Activated CD8-positive, alpha-beta memory T cell treated with anti-CD3 and anti-CD28 coated beads, Interleukin-2, amount 10 ng/mL, durations not matched to agents 7 days and 5 days (primary cell): ENCODE measurements at places on chromosomes 5 and 9. TPM values are rescaled to one million over a fixed set of nuclear protein-coding genes. Genes with fewer than 3 reads are reported as not detected.

- DNase-seq = no peak
These were observed 10.9 kb downstream of the HK3 start for GRCh38 chr5:176888016-176888864.

DNA sequence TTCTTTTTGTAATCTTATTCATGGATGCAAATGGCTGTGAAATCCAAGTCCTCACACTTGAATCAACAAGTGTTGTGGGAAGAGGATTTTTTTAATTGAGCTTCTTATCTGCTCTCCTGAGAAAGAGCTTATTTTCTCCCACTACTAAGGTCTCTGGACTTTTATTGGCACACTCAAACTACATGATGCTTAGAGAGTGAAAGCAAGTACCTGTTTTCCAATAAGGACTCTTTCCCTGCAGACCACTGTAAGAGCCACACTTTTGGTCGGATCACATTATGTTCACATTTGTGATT, 546.4 kb upstream of the ARRDC3 start:
- DNase-seq = no peak

DNA sequence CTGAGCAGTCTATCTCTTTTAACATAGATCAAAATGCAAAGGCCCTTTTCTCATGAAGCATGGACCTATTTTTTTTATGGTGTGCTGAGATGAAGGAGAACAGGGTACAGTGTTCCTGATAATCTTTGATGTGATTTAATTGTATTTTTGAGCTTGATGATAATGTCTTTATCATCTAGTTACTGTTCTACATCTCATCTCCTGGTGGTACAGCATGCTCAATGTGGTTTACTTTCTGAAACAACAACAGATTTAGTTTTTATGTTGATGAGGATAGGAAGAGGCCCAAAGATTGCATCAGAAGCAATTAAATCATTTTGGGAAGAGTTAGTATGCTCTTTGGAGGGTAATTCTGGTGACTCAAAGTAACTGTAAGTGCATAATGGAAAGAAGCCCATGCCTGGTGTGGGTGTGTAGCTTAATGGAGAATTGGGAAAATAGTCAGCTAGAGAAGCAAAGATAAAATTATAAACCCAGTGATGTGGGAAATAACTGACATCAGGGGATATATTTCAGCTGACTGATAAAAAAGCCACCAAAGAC, 123.0 kb upstream of the KCNN2 start:
- DNase-seq = no peak

ARHGEF28 gene
- total RNA-seq = not detected

SLC36A3 gene
- total RNA-seq = not detected

XRCC4 gene
- 11.3 TPM for total RNA-seq

DNA sequence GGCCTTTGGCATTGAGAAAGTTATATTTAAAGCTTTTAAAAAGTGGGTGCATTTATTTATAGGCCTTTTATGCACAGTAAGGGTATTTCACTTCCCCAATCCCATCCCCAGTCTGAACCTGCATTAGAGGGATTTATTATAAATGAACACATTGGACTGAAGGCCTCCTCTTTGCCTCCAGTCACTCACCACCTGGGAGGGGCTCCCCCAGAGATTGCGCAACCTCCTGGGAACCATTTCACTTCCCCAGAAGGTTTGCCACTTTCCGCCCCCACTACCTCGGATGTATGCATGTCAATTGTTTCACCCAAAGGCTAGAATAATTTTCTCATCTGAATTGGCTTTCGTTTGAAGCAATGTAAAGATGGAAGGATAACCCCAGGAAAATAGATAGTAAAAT, 29.8 kb upstream of the VCAN start:
- no peak for DNase-seq

GRCh38 chr5:110377943-110378342, 348.5 kb downstream of the TMEM232 start:
- no peak for DNase-seq

PPP1R26 gene
- total RNA-seq = 0.28 TPM

N4BP3 gene
- 0.99 TPM for total RNA-seq

SV2C gene
- 0.20 TPM for total RNA-seq

- DNase-seq = no peak
These were observed 1.3 kb upstream of the CARD19 start for GRCh38 chr9:93094658-93095204.

IL5 gene
- total RNA-seq = 20.0 TPM

DNA sequence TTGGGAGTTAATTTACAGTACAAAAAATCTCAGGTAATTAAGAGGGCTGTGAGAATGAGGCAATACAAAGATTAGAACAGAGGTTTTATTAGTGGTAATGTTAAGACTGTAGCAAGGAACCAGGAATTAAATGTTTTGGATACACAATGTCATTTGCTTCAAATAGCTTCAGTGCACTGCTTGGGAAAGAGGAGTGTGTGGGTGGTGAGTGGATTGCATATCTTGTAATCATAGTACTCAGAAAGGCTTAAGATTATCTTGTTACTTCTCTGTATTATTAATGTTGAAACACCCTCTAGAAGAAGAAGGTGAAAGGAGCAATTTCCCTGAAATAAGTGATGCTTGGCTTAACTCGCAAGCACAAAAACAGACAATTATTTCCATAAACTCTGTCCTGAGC, 21.0 kb upstream of the TBCA start:
- DNase-seq = no peak

GRCh38 chr9:5553211-5553610, 42.9 kb downstream of the PDCD1LG2 start:
- DNase-seq = no peak

RNF183 gene
- not detected for total RNA-seq

ANKRD34B gene
- not detected for total RNA-seq

FOXD4L5 gene
- 0.23 TPM for total RNA-seq

DNA sequence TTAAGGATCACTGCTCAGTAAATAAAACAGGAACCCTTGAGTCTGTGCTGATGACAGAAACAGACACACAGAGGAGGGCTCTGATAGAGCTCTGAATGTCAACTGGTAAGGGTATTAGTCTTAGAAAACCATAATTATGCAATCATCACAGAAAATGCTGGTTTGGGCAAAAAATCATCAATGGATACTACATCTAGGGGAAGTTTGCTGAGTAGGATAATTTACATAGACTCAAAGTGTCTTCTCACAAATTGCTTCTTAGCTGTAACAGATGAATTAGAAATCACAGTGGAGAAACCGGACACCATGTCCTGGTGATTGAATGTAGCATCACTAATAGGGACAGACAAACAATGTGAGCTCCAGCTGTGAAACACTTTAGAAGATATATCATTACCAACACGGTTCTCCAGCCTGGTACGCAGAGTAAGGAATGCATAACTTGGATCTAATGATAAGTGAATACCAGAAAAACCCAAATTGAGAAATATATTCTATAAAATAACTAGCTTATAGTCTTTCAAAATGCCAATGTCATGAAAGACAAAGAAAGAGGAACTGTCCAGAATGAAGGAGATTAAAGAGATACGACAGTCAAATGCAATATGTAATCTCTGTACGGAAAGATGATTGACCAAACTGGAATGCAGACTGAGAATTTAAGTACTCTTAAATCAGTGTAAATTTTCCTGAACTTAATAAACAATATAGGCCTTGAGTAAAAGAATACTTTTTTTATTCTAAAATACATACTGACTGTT, 17.3 kb downstream of the CHD1 start:
- DNase-seq = no peak

DNA sequence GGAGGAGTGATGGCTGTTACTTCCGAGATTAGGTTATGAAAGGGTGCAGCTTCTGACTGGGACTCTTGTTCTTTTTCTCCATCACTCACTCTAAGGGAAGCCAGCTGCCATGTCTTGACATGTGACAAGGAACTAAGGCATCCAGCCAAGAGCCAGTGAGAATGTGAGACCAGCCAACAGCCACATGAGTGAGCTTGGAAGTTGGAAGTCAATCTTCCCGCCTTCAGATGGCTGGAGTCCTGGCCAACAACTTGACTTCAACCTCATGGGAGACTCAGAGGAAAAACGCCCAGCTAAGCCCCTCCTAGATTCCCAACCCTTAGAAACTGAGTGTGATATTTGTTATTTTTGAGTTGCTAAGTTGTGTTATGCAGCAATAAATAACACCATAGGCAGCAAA, 201.1 kb downstream of the SNX18 start:
- no peak for DNase-seq

GRCh38 chr5:32559411-32559810, 25.9 kb upstream of the SUB1 start:
- DNase-seq = no peak

DNA sequence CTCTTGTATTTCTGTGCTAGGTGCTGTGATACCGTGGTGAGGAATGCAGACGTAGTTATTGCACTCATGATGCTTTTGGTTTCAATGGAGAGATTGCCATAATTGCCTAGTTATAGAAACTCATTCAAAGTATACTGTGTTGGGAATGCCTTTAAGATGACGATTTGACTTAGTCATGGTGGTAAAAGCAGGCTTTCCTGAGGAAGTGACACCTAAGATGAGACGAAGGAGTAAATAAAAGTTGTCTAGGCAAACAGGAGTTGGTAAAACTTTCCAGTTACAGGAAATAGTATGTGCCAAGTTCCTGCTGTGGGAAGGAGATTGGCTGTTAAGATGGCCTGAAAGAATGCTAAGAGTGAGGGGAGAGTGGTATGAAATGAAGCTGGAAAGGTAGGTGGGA, 48.1 kb downstream of the FOCAD start:
- DNase-seq = no peak

- no peak for DNase-seq
These were observed 166.8 kb downstream of the NNT start for GRCh38 chr5:43769571-43770355.

DNA sequence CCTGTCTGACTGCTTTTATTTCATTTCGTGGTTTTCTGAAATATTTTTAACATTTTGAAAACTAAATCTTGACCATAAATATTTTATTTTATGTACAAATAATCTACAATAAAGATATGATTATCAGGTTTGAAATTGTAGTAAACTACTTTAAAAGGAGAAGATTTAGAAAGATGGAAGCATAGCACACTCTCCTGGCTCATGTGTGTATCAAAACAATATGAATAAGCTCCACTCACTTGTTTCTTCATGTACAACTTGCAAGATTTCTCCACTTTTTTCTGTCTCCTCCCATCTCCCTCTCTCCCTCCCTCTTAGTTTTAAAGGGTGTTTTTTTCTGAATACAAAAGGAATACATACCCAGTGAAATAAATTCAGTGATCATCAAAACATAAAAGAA, 15.4 kb upstream of the VPS13A start:
- no peak for DNase-seq

- DNase-seq = no peak
These were observed 17.8 kb downstream of the SCAI start for GRCh38 chr9:125125523-125125922.

GRCh38 chr5:16957304-16958196, 21.5 kb upstream of the MYO10 start:
- DNase-seq = no peak

DNA sequence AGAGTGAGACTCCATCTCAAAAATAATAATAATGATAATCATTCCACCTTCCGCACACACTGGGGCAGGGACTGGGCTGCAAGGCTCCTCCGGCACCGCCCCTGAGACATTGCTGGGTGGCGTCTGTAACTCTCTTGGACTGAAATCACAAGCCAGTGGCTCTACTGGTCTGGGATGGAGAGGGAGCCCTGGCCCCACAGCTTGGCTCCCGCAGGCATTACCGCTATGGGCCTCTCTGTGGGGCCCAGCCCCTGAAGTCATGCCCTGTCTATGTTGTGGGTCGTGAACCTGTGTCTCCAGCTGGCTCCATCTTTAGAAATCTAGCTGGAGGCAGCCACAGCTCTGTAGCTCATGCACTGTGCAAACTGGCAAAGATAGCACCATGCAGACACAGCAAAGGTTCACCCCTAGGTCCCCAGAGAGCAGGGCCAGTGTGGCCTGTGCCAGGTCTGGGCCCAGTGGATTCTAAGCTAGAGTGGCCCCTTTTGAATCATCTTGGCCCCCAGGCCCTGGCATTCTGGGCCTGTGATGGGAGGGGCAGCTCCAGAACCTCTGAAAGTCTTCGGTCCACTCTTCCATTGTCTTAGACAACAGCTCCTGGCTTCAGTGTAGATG, 36.1 kb upstream of the COL5A1 start:
- peak; percentile 31 for DNase-seq

DNA sequence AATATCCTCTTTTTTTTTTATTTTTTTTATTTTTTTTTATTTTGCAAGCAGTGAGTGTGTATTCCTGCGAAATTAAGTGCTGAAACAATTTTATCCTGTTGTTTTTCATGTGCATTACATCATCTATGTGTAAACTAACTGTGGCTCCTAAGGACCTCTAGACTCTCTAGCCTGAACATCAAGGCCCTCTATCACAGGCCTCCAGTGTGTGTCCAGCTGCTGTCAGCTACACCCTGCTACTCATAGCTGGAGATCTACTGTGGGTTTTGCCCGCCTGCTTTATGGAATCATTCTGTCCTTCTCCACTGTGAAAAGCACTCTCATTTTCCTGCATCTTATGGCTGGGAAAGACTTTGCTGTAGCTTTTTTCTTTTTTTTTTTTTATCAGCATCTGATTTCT, 157.8 kb downstream of the KCTD16 start:
- DNase-seq = no peak

DNA sequence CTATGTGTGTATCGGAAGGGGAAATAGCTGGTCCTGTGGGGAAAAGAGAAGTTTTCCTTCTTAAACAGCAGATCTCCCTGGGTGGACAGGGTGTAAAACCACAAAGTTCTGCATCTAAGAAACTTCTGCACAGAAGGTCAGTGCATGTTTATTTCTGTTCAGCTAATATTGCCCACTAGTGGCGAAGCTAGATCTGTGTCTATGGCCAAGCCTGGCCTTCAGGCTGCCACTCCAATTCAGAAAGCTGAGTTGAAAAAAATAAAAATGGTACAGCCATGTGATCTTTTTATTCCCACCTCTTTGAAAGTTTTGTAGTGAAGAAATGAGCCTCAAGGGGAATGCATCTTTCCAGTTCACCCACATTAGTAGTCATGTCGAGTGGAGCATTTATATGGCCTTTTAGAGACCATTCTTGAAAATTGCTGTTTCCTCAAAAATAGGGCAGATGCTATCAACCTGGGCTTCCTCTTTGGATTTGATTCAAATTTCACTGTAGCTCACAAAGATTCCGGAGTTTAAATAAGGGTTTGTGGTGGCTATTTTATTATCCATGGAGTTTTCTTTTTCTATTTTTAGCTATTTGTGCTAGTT, 488.0 kb downstream of the PRELID2 start:
- no peak for DNase-seq

DNA sequence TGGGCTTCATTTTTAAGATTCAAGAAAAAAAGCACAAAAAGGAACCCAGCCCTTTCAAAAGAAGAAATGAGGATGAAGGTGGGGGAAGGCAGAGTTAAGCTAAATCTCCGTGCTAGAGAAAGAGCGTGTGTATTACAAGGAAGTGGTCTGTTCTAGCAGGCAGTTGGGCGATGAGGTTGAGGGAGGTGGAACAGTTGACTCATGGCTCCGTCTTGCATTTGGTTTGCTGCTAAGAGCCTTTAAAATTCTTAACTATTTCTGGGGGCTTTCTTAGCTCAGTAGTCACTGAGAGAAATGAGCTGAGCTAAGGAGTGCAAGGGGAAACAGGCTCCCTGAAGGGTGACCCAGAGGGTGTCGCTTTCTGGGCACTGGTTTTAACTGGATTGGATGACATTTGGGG, 117.4 kb downstream of the GCNT1 start:
- peak; percentile 96 for DNase-seq
